ENCODE measurements at places on chromosomes 7 and 10.

DNA sequence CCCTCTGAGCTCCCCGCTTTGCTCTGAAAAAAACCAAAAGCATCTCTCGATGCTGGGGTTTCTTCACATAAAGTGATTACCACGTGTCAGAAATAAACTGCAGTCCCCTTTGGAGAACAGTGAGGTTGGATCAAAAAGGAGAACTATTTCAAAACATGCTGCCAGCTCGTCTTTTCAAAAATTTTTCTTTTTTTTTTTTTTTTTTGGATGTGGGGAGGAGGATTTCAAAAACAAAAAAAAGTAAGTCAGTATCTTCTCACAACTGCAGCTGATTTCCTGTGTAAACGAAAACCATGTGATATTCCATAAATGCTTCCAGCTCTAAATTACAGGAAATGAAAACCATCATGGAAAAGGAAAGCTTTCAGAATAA, 155.0 kb upstream of the LYZL2 start:
- DNase-seq = no peak

GRCh38 chr7:70736715-70737460, 395.1 kb upstream of the GALNT17 start:
- DNase-seq = no peak

DNA sequence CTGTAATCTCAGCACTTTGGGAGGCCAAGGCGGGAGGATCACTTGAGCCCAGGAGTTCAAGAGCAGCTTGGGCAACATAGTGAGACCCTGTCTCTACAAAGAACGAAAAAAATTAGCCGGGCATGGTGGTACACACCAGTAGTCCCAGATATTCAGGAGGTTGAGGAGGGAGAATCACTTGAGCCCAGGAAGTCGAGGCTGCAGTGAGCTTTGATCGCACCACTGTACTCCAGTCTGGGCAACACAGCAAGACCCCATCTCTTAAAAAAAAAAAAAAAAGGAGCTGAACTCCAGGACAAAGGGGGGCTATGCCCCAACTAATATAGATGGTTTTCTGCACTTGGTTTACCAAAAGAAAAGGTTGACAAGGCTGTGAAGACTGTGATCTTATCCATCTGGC, 101.2 kb upstream of the ANLN start:
- DNase-seq = no peak

- DNase-seq = no peak
Observed at GRCh38 chr10:97031459-97031858, 154.3 kb downstream of the SLIT1 start.

GRCh38 chr10:60980997-60981396, 37.0 kb upstream of the RHOBTB1 start:
- DNase-seq = no peak

- no peak for DNase-seq
Observed at GRCh38 chr7:42226354-42226941, 10.6 kb downstream of the GLI3 start.

DNA sequence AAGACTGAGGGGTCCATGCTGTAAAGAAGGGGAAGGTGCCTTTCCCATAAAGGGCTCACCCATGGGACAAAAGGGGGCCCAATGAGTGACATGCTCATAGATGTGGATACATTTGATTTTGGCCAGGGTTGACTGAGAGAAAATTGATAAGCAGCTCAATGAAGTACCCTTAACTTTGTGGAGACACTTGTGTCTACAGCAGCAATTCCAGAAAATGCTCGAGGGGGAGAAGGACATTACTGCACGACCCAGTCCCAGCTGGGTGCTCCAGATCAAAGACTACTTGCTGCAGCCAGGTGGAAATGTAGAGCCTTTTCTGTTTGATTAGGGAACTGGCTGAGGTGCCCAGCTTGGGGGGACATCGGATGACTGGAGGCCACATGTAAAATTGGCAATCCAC, 22.2 kb upstream of the ADAMTS14 start:
- no peak for DNase-seq

GRCh38 chr7:152342796-152343195, 93.0 kb downstream of the KMT2C start:
- DNase-seq = no peak

DNA sequence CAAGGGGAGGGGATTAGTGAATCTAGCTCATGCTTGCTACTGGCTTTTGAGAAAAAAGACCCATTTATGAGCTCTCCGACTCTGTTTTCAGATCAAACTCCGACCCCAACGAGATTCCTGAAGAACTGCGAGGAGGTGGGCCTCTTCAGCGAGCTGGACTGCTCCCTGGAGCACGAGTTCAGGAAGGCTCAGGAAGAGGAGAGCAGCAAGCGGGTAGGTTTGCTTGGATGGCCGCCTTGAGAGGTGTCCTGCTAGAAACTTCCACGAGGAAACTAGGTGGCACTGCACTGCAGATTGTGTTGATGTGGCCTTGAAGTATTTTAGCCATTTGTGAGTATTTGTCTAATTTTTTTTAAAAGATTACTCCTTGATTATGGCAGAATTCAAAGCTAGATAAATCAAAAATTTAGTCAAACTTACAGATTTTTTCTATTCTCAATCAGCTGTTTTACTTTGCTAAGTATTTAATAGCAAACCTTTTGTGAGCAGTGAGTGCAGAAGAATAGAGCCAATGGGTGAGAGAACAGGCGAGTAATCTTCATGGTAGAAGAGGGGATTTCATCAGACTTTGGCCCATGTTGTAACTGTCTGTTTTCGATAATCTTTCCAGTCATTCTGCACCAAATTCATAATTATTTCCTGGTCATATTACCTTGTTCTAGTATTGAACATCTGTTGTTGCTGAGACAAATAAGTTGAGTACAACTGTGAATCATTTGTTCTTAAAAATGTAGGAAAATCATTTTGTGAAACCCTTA, 95.4 kb downstream of the CREB5 start:
- no peak for DNase-seq

GRCh38 chr10:116771101-116771958, 29.0 kb upstream of the HSPA12A start:
- peak; percentile 7 for DNase-seq
